ENCODE measurements at places on chromosomes 7 and 10.

GRCh38 chr7:37259319-37259821 lies 189.3 kb downstream of the ELMO1 start:
- no peak for DNase-seq

DNA sequence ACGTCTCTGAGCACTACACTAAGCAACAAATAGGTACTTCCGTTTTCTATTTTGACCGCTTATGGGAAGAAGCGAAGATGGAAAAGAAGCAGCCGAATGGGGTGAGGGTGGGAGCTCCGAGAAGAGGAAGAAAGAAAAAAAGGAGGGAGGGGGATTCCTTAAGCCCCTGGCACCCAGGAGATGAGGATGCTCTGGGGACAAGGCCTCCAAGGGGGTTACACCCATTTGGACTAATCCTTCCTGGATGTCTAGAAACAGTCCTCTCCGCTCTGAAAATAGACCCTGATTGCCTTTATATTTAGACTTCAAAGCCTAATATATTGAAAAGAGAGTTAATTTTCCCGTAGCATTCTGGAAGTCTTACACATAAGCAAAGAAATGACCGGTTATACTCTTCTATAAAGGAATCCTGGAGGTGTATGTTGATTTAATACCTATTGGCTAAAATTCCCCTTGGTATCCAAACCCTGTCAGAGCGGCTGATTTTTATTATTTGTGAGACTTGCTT lies 676 bp upstream of the HTR7 start:
- no peak for DNase-seq

GRCh38 chr10:129863201-129863663 lies 100.8 kb downstream of the EBF3 start:
- DNase-seq, result no peak

DNA sequence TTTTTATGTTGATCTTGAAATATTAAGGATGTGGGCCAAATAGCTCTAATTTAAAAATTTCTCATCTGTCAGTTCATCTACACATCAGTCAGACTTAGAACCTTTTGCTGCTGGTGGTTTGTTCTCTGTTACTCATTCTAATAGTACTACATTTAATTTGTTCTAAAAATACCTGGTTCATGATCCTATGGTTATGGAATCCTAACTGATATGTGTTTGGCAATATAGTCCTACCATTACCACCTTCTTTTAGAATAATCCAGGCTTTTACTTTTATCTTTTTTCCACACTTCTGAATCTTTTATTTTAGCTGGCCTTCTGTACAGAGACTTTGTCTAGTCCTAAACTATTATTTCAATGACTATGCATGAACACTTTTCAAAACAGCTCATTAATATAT lies 116.9 kb downstream of the SVOPL start:
- no peak for DNase-seq

GRCh38 chr10:113879691-113880090 lies 25.2 kb downstream of the NHLRC2 start:
- no peak for DNase-seq
